Mesenteric fat pad (tissue), 1 donor: ENCODE measurements at places on chromosomes 7 and 10.

- no peak for DNase-seq
These were observed 24.6 kb upstream of the BET1 start for GRCh38 chr7:94028768-94029167.

DNA sequence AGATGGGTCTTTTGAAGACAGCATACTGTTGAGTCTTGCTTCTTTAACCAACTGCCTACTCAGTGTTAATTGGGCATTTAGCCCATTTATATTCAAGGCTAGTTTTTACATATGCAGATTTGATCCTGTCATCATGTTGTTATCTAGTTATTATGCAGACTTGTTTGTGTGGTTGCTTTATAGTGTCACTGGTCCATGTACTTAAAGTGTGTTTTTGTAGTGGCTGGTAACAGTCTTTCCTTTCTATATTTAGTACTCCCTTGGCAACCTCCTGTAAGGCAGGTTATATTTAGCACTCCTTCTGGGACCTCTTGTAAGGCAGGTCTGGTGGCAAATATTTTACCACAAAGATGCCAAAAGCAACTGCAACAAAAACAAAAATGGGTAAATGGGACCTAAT, 66.7 kb downstream of the TES start:
- no peak for DNase-seq

DNA sequence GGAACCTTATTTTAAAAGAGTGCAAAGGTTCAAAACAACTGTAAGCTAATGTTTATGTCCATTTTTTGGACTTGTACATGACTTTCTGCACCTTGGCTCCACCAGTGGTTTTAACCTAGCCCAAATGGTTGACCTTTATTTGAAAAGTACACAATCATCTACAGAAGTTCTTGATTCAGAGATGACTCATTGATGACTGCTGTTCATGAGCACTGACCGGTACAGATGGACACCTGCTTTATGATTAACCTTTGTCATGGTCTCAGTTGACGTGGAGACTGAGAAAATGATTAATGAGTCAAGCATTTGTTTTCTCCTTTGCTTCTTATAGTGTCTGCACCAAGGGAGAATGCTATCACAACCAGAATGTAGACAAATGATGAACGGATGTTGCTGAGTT, 55.7 kb upstream of the PTER start:
- DNase-seq, result no peak

- DNase-seq, result no peak
These were observed 16.0 kb downstream of the CREB3L2 start for GRCh38 chr7:137985897-137986251.

DNA sequence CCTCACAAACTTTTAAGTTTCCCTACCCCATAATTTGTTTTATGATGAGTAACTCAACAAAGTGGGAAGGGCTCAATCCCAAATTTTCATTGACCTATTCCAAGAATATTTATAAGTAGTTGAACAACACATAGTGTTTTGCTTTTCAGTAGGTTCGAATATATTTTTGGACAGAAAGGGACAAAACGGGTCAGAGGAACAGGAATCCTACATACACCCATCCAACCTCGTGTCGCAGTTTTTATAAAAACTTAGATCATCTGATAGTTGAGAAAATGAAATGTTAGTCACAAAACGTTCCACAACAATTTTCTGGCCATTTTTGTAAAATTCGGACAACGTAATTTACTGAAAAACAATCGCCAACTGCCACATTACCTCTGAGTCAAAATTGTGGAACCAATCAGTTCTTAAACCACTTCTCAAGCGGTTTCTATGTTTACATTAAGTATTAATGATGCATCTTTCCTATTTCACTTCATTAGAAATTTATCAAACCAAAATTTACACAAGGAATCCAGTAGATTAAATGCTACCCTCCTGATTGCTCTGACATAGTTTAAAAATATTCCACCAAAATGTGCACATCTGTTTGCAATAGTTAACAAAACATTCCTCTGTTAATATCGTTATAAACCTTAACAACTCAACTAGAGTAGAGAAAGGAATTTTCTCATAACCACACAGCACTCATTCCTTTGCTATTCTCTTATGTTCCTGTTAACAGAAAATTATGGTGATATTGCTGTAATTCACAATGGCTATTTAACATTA, 6.3 kb downstream of the WNT16 start:
- no peak for DNase-seq
